A172 (cell line): ENCODE measurements at places on chromosomes 4 and X. TPM values are rescaled to one million over a fixed set of nuclear protein-coding genes. Genes with fewer than 3 reads are reported as not detected.

GRCh38 chr4:142656178-142656577 lies 189.9 kb downstream of the INPP4B start:
- peak; percentile 6 for DNase-seq

- peak; percentile 19 for DNase-seq
Measured at GRCh38 chr4:184268584-184269160, 51.0 kb upstream of the ENPP6 start.

GRCh38 chrX:46611658-46612362 lies 38.2 kb downstream of the CHST7 start:
- DNase-seq, result no peak

GRCh38 chr4:88244056-88244455 lies 40.3 kb downstream of the PPM1K start:
- no peak for DNase-seq

The VEGFD gene
- total RNA-seq, result 0.12 TPM in 1 of 2 replicates, not detected in the other

- DNase-seq, result peak; percentile 5
Measured at GRCh38 chrX:15158736-15159406, 111.0 kb downstream of the ASB9 start.

The SMIM10 gene
- 0.40 and 0.60 TPM in 2 replicates for total RNA-seq

- no peak for DNase-seq
Measured at GRCh38 chrX:30814978-30815377, 74.1 kb downstream of the TAB3 start.

- DNase-seq, result peak; percentile 1
Measured at GRCh38 chrX:75038925-75039324, 113.7 kb upstream of the NEXMIF start.

GRCh38 chr4:186687265-186687664 lies 36.4 kb downstream of the FAT1 start:
- DNase-seq, result no peak

The TRIM60 gene
- total RNA-seq, result not detected in 2 replicates

The HGFAC gene
- 0.36 TPM in 1 of 2 replicates, not detected in the other for total RNA-seq

The LGI2 gene
- 0.19 and 0.93 TPM in 2 replicates for total RNA-seq

GRCh38 chr4:110589297-110589696 lies 33.6 kb downstream of the PITX2 start:
- DNase-seq, result peak; percentile 18

DNA sequence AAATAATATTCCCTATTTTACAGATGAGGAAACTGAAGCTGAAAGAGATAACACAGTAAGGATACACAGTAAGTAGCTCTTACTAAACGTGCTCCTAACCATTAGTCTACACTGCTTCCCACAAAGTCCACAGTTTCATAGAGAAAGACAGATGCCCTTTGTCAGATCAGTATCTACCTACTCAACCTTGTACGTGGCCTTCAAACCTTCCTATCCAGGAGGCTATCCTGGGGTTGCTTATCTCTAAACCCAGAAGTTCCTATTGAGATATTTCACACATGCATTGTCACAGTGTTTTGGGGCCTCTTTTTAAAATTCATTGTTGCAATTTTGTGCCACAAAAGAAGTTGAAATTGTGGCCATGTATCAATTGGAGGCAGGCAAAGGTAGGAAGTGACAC lies 208.0 kb downstream of the ENOX2 start:
- DNase-seq, result no peak

The CRLF2 gene
- total RNA-seq, result not detected in 2 replicates

DNA sequence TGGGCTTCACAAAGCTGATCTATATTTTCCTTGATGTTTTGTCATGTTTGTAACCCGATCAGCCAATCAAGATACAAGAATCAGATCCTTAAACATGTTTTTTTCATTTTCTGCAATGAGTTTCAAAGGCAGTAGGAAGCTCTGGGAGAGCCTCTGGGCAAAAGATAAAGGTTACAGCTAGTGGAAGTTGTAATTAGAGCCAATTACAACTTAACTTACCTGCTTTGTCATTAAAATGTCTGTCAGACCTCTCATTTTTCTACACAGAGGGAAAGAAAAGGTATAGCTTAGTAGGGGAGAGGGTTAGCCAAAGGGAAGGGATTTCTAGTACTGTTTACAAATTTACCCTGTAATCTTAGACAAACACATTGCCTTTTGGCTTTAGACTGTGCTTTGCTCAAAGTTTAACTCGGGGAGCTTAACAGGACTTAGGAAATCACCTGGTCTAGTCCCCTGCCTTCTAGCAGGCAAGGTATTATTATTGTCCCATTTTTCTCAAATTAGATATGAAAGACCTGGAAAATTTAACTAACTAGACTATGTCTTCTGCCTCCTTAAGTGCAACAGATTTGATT lies 55.8 kb downstream of the FGF16 start:
- DNase-seq, result no peak

DNA sequence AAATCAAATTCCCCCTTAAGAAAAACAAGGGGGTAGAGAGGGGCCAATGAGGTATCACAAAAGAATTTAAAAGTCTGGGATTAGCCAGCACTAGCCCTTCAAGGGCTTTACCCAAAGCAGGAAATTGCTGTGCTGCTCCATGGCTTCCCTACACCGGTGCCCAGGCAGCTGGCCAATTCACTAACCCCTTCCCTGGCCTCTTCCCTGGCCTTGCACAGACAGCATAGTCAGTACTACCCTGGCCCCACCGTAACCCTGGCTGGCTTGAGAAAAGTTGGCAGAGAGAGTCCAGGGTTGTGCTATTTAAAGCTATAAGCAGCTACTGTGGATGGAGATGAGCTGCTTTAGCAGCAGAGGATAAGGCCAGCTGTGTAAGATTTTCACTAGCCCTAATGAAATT lies 43.1 kb downstream of the ADAMTS3 start:
- DNase-seq, result no peak

The FGFBP2 gene
- not detected in 2 replicates for total RNA-seq

The BMPR1B gene
- total RNA-seq, result 0.05 TPM in 1 of 2 replicates, not detected in the other

DNA sequence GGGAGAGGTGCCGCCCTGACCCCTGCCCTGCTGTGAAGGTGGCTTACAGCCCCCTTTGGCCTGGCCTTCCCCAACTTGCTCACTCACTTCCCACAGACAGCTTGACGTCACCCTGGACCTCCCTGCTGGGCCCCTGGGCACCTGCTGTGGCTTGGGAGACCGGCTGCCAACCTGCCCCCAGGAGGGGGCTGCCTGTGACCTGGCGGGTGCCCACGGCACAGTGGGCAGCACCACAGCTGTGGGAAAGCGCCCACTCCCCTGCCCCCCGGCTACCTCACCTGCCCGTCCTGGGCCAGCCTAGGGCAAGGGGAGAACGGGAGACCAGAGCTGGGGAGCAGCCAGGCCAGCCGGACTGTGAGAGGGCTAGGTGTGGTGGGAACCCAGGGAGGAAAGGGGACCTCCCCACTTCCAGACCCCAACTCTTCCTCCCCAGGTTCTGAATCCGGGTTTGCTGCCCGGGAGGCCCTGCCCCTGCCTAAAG lies 2.4 kb upstream of the ZFP92 start:
- DNase-seq, result no peak

DNA sequence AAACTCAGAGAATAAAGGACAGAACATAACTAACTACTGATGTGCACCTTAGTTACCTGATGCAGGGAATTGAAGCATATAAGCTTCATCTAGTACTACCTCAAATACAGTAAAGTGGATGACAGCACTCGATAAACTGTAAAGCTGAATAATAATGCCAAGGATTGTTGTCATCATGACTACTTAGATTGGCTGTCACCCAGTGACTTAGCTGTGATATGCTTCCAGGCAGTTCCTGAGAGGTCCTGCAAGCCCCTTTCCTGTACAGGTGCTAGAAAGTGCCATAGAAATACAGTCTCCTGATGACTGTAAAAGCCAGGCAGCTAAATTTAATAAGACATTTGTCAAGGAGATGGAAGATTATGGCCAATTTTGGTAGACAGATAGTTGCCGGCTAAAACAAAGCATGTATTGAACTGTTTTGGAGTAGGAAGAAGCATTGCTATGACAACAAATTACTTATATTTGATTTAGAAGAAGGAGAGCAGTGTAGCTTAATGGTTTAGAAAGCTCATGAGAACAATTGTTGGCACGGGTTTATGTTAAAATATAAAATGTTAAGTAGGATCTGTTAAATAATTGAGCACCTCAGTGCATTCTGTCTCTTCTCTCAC lies 29.7 kb downstream of the TMEM164 start:
- no peak for DNase-seq

The CCDC158 gene
- not detected in 2 replicates for total RNA-seq

- no peak for DNase-seq
Measured at GRCh38 chr4:154961263-154961662, 180.2 kb downstream of the RBM46 start.

GRCh38 chrX:155632431-155633100 lies 19.8 kb upstream of the TMLHE start:
- peak; percentile 45 for DNase-seq

The CYTL1 gene
- not detected in 2 replicates for total RNA-seq

GRCh38 chrX:28549838-28550237 lies 37.4 kb upstream of the IL1RAPL1 start:
- no peak for DNase-seq

DNA sequence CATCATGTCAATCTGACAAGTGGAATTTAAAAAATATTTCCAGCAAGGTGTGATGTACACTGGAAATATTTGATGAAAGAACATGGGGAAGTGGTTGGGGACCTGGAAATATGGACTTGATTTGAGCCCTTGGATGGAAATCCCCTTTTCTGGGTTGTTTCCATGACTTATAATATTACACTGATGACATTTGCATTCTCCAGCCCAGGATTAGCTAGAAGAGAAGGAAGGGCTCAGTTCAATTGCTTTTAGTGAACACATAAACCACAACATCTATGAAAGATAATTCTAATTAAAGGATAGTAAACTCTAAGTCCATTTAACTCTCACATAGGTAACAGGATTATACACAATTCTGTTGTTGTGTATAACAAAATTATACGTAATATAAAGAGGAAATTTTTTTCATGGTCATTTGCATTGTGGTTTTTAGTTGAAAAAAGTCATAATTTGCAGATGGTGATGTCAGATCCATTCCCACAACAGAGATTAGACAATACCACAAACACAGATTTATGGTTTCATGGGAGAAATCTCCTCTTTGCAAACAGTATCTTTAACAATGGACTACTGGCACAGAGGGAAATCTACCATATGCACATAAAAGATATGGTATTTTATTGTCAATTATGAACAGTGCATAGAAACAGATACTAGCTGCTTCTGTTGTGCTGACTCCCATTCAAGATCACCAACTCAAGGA lies 126.5 kb downstream of the DKK2 start:
- DNase-seq, result no peak

DNA sequence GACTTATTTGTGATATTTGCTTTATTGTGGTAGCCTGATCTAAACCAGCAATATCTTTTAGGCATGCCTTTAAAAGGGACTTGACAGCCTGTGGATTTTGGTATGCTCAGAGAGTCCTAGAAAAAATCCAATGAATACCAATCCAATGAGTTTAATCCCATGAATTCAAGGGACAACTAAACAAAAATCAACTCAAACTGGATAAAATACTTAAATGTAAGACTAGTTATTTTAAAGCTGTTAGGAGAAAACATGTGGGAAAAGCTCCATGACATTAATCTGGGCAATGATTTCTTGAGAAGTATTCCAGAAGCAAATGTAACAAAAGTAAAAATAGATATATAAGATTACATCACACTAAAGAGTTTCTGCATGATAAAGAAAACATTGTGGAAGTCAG lies 711.5 kb upstream of the PITX2 start:
- DNase-seq, result no peak
